ENCODE measurements at places on chromosomes 2 and 18.

GRCh38 chr18:68221111-68221724 lies 493.7 kb downstream of the TMX3 start:
- DNase-seq: no peak

- DNase-seq: no peak
These were observed 29.6 kb downstream of the EDAR start for GRCh38 chr2:108959401-108959800.

DNA sequence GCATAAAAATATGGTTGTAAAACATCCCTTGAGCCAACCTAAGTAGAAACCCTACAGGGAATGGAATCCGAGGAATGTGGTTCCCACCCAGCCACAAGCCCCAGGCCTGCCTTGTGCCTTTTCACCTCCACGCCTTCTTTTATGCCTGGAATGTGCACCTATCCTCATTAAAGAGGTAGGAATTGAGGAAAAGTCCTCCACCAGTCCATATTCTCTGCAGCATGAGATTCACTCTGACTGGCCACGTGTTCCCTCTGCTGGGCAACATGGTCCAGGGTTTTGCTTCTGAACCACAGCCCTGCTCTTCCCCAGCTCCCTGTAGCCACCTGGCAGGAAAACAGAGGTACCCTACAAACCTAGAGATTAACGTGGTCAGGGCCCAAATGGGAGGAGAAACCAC lies 787.9 kb upstream of the RAB6C start:
- DNase-seq: no peak

- DNase-seq: no peak
These were observed 48.2 kb downstream of the IL1RL2 start for GRCh38 chr2:102235042-102235473.

DNA sequence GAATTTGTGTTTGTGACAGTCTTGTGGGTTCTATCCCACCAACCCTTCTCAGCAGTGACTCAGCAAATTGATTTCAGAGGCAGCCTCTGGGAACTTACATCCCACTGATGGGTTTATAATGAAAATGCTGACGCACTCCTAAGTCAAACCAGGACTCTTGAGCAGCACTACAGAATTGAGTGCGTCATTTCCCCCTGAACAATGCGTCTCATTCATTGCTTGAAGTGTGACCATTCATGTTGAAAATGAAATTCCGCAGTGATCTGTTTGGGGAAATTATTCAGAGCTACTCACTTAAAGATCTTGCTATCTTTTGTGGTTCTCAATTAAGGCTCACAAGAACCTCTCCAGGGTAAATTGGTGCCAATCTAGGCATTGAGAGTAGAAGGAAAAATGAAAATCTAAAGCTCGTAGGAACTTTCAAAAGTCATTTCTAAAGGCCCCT lies 417.7 kb upstream of the SLC14A2 start:
- DNase-seq: peak; percentile 16

DNA sequence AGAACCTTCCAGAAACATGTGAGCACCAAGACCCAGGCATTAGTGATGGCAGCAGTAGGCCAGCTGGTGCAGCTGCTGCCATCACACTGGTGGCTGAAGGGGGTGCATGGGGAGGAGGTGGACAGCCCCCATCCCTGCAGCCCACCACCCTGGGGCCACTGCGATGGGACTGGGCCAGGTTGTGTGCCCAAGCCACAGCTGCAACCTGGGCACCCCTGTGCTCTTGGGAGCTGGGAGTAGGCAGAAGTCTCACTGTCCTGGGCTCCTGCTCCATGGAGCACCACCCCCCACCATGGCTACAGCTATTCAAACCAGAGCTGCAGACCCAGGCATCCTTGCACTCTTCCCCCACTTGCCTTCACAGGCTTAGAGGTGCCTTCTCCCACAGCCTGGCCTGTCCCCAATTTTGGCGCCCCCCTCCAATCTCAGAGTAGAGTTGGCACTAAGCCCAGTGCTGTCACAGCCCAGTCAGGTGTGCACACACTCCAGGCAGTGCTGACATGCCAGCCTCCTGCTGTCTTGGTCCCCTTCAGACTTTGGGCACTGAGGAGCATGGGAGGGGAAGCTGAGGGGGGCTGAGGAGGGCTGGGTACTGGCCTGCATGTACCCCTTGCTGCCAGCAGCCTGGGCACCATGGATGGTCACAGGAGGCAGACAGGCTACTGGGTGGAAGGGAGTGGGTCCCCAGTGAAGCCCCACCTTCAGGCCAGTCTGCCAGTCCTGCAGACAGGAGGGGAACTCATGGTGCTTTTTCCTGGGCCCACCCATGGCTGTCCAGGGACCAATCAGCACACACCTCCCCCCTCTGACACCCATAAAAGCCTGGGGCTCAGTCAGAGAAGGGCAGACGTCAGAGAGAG lies 67.1 kb downstream of the CYP26B1 start:
- DNase-seq: no peak

- DNase-seq: no peak
These were observed 14.9 kb upstream of the ECEL1 start for GRCh38 chr2:232502511-232502910.

- no peak for DNase-seq
These were observed 75.9 kb downstream of the INHBB start for GRCh38 chr2:120421830-120422175.

GRCh38 chr18:28178720-28179119 lies 1.8 kb upstream of the CDH2 start:
- no peak for DNase-seq

- no peak for DNase-seq
These were observed 427.8 kb downstream of the NR4A2 start for GRCh38 chr2:155904720-155905119.

DNA sequence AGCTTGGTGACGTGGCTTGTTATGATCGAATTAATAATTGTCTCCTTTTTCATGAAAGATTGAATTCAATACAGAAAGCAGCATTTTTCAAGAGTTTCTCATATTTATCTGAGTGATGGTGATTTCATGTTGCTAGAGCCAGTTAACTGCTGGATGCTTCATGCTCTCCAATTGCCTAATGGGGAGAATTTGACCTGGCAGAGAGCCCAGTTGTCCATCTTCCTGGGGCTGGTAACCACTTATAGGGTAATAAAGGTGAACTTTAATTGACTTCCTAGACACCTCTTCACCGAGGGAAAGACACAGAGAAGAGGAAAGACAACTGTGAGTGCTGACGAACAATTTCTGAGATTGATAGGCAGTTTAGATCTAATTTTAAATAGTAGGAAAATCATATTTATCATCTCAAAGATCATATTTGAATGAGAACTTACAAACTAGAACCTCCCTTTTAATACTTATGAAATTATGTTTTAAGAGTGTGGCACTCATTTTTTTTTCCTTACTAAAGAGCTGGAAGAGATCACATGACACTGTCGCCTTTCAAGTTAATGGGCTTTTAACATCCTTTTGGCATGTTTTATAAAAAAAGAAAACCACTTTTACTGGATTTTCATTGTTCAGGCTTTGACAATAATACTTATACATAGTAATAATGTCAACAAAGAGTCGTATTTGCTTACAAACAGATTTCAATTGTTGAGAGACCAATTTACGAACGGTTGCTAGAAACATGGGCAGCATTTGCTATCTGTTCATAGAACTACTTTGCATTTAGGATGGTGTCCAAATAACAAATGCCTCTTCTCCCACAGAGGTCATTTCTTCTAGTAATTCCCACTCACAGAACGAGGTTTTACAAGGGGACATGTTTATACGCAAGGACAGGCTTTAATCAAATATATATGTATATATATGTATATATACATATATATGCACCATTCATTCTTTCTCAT lies 153.3 kb downstream of the RAPGEF4 start:
- DNase-seq: peak; percentile 72

GRCh38 chr2:88692187-88692586 lies 714 bp downstream of the RPIA start:
- DNase-seq: no peak

DNA sequence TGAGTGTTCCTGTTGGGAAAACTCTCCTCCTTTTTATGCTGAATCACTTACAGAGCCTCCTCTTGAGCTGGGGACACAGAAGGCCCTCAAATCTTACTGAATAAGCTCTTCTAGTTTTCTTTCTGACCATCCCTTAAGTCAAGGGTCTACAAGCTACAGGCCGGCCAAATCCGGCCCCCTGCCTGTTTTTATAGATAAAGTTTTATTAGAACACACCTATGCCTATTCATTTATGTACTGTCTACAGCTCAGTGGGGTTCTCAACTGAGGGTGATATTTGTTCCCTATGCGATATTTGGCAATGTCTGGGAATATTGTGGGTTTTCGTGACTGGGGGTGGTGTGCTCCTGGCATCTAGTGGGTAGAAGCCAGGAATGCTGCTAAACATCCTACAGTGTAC lies 14.0 kb downstream of the CDC42EP3 start:
- DNase-seq: no peak

DNA sequence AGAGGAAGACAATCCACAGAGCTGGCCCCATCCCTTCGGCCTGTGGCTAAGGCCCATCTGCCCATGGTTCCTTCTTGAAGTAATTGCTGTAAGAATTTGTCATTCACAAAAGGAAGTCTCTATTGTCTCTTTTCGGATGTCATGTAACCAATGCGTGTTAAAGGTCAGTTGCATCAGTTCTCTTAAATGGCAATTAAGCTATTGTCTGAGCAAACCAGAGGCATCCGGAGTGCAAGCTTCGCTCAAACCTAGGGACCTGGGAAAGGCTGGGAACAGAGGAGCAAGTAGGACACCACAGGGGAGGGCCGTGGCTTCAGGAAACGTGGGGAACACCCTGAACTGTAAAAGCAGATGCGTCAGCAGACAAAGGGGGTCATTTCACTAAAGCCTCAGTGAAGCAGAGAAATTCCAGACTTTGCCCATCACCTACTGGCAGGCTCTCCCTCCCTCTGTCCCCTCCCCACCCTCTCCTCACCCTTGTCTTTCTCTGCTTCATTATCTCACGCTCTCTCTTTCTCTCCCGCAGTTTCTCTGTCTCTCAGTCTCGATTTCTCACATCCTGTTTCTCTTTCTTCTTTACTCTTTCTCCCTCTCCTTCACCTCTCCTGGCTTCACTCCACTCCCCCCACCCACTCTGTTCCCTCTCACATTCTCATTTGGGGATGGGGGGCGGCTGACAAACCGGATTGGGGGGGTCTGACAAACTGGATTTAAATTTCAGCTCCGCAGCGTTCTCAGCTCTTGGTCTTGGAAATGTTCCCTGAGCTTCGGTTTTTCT lies 204.6 kb upstream of the TNP1 start:
- no peak for DNase-seq

DNA sequence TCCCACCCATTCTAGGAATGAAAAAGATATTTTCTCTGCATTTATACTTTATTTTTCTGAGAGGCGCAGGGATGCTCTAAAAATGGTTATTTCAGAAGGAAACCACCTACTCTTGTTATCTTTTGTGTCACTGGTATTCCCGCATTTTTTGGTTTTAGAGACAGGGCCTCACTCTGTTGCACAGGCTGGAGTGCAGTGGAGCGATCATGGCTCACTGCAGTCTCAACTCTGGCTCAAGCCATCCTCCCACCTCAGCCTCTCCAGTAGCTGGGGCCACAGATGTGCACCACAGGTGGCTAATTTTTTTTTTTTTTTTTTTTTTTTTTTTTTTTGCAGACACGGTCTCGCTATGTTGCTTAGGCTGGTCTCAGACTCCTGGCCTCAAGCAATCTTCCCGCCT lies 135.9 kb downstream of the NCK2 start:
- no peak for DNase-seq

DNA sequence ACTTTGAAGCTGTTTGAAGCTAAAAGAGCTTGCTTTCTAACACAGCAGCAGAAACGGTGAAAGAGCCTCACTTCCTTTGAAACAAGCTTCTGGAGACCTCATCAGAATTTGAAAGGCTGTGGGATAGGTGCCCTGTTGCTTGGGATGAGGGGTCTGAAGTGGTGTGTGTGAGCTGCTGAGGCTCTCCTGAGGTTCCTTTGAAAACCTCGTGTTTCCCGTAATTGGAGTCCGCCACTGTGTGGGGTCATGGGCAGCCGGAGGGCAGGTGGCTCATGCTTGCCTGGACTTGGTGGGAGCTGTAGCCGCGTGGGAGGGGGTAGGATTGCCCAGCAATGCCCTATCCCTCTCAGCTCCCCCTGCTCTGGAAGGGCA lies 34.4 kb downstream of the CABLES1 start:
- DNase-seq: no peak

GRCh38 chr18:76234676-76235060 lies 260.4 kb downstream of the ZNF516 start:
- no peak for DNase-seq
